NCI-H748 treated with DMSO at 0.1 percent for 48 hours (cell line): ENCODE measurements at places on chromosomes 5 and 9.

GRCh38 chr5:50694027-50694590 is 27.7 kb downstream of the PARP8 start:
- no peak for DNase-seq

GRCh38 chr5:179874536-179875292 is 16.1 kb upstream of the MRNIP start:
- DNase-seq, result no peak

DNA sequence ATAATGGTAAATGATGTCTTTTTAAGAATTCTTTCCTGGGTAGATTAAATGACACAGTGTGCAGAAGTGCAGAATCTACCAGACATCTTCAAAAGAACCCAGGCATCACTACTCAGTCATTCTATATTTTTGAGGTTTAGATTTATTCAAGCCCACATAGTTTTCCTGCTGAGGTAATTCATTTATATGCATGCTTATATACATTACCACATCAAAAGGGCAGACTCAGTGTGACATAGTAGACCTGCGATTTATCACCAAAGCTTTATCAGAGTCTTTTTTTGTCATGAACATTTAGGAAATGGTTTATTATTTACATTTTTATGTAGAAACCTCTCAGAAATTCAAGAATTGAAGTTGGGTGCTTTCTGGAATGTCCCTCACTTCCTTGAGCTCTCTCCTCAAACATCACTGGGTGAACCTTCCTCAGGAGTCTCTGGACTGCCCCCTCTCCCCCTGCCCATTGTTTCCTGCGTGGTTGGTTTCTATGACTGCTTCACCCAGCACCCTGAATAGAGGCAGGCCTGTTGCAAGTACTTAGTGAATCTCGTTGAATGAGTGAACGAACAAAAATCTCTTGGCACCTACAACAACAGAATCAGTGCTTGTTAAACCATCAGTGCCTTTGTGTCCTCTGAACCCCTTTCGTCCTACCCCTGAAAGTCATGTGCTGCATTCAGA is 42.5 kb downstream of the ADAMTS16 start:
- DNase-seq, result no peak

DNA sequence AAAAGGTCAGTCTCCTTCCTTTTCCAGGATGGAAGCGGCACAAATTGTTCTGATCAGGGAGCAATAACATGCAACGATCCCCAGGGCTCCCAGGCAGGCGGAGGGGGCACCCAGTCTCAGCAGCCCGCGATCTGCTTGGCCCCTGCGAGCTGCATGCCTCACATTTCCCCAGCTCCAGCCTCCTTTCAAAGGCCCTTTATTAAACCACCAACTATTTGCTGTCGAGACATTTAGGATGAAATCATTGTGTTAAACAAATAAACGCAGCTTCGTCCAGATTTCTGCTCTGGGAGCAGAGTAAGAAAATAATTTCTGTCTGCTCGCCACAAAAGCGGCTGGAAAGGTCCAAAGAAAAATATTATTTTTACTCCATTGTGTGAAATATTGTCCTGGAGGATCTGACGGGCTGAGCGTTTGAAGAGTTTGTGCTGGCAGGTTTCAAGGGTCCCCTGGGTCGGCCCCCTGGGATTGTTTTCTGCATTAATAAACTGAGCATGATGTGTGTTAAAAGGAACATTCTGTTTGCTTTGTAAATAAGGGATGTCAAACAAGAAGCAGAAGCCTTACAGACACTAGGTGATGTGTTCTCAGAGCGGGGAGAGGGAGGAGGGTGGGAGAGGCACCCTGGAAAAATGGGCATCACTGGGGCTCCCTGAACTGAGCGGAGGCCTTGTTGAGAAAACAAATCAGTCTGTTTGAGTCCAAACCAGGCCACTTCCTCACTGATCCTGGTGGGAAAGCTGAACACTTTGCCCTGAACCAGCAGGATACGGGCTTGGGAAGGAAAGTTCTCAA is 110.1 kb downstream of the FOXD1 start:
- peak; percentile 52 for DNase-seq

DNA sequence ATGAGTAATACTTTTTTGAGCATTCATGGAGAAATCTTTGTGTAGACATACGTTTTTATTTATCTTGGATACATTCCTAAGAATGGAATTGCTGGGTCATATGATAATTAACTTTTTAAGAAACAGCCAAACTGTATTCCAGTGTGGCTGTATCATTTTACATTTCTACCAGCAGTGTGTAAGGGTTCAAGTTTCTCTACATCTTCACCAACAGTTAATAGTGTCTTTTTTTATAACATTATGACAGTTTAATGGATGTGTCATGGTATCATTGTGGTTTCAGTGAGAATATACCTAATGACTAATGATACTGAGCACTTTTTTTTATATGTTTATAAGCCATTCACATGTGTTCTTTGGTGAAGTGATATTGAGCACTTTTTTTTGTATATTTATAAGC is 52.4 kb downstream of the NIPBL start:
- DNase-seq, result no peak

DNA sequence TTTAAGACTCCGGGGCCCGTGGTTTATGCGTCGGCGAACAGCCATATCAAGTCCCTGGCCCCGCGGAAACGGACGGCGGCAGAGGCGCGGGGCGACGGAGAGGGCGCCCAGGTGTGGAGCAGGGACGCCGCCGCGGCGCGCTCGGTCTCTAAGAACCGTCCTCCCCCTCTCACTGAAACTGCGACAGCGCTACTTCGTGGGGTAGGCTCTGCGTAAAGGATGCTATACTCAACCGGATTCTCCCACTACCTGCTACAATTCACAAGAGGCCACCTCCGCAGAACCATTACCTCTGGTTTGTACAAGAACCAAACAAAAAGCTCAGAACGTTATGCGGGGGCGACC is 404 bp downstream of the MRNIP start:
- peak; percentile 79 for DNase-seq

DNA sequence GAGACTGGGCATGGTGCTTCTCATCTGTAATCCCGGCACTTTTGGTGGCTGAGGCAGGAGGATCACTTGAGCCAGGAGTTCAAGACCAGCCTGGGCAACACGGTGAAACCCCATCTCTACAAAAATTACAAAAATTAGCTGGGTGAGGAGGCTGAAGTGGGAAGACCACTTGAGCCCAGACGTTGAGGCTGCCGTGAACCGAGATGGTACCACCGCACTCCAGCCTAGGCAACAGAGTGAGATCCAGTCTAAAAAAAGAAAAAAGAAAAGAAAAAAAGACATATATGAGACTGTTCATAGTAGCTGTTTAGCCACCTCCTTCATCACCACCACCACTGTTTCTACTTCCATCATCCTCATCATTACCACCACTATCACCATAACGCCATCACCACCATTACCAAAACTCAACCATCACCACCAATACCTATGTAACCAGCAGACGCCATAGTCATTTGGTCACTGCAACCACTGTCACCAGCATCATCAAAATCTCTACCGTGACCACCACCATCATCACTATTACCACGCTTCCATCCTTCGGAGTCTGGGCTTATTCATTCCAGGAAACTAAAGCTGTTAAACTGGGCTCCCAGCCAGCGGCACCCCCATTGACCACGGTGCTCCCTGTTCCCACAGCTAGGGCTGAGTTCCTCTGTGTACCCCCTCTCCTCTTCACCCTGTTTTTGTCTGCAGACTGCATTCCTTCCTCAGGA is 8.4 kb upstream of the KIF12 start:
- no peak for DNase-seq

GRCh38 chr9:120040896-120041295 is 539.1 kb downstream of the CDK5RAP2 start:
- DNase-seq, result no peak

GRCh38 chr9:93906195-93906880 is 48.8 kb downstream of the BARX1 start:
- no peak for DNase-seq

DNA sequence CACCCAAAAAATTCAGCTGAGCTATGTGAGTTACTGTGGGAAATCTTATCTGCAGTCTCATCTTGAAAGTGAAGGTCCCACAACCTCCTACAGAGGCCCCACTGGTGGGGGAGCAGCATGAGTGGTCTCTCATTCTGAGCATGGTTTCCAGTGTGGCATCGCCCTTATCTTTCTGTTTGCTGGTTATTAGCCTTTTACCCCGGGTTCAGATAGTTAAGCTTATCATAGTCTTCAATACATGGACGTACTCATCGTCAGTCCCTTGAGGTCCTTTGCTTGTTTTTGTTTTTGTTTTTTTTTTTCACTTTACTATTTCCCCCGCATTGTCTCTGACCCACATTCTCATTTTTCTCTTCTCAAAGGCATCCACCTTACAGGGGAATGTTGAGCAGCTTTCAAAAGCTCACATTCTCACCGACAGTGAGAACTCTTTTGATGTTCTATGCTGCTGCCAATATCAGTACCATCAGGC is 7.7 kb upstream of the HAVCR2 start:
- no peak for DNase-seq

GRCh38 chr9:16262477-16263261 is 607.8 kb downstream of the BNC2 start:
- peak; percentile 36 for DNase-seq

DNA sequence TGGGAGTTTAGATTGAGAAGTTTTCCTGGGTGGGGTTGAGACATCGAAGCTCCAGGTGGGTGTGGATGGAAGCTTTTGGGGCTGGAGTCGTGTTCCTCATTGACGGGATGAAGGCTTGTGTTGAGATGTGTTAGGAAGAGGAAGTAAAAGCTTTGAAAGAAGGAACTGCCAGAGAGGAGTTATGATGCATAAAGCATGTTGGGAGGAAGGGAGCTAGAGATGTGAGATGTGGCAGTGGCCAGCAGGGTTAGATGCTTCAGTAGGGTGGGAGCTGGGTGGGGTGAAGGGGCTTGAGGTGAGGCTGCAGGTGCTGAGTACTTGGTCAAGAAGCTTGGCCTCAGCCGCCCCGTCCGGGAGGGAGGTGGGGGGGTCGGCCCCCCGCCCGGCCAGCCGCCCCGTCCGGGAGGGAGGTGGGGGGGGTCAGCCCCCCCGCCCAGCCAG is 56.7 kb downstream of the HSPA4 start:
- no peak for DNase-seq

DNA sequence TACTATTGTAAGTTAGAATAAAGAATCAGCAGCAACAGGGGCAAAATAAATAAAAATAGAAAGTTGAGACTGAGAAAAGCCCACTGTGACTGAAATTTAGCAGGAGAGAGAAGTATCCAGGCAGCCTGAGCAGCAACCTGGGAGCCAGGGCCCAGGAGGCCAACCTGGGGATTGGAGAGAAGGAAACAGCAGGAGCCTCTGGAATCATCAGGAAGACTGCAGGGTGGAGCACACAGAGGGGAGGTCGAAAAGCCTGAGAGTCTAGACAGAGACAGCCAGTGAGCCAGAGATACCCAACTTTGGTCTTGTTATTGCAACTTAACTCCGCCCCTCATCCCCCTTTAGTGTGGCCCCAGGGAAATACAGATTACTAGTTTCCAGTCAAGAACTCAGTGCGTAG is 98.6 kb downstream of the SLC1A3 start:
- no peak for DNase-seq

DNA sequence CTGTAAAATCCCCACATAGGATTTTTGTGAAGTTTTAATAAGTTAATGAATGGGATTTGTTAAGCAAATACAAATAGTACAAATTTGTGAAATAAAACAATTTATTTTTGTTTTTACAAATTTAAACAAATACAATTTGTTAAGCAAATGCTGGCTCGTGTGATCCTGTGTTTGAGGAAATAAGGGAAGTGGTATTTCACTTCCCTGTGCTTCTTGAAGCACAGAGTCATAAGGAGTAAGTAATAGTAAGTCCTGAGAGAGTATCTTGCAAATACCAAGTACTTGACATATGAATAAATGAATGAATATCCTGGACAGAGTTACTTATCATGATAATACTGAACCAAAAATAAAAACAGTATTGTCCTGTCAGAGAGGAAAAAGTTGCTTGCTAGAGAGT is 9.1 kb downstream of the SMIM3 start:
- DNase-seq, result no peak

DNA sequence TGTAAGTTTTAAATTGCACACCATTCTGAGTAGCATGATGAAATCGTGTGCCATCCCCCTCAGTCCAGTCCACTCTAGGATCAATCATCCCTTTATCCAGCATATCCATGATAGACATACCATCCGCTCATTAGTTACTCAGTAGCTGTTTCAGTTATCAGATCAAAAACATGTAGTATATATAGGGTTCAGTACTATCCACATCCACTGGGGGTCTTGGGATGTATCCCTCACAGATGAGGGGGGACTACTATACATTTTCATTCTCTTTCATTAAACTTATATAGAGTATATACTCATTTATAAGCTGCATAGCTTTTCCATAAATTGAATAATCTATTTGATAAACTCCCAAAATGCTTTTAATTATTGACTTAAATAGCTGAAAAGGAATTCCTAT is 67.6 kb downstream of the MEIKIN start:
- no peak for DNase-seq

DNA sequence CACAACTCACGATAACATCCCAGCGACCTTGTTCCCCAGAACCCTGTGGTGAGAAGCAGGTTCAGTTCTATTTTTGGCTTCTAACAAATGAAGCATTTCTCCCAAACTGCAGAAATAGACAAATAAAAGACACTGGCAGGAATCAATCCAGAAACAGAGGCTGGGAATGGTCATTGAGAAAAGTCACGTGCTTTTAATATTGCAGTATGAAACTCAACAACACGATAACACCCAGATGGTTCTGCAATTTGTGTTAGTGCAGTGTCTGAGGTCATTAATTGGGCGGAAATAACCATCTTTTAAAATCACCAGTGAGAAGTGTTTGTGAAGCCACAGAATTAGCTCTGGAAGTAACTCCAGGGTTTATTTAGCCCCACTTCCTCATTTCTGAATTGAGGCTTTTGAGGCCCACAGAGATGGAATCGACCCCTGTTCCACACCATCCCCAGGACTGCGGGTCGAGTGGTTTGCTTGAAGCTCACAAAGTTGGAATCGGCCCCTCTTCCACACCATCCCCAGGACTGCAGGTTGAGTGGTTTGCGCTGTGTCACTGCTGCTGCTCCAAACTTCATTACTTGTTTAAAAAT is 164.7 kb upstream of the IRX4 start:
- DNase-seq, result no peak

GRCh38 chr9:3385871-3386270 is 139.9 kb downstream of the RFX3 start:
- DNase-seq, result no peak

GRCh38 chr9:96478829-96479371 is 28.9 kb downstream of the HABP4 start:
- DNase-seq, result no peak

DNA sequence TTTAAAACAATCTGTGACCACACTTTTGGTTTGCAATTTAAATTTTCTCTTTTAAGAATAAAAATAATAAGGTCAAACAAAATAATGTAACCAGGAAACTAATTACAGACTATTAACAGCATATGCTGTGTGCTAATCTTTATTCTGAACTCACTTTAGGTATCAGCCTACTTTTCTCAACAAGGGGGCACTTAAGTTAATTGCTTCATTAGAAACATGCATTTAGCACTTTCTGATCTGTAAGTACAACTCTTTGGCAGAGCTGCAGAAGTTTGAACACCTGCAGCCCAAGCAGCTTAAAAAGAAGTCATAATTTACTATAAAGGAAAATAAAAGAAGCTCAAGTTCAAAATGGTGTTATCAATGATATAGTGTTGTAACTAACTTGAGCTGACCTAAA is 21.7 kb downstream of the XRCC4 start:
- peak; percentile 30 for DNase-seq

- no peak for DNase-seq
Observed at GRCh38 chr9:35274993-35275392, 113.2 kb downstream of the UNC13B start.
